Nasal cavity respiratory epithelium epithelial cell of viscerocranial mucosa (primary cell): ENCODE measurements at places on chromosomes 12 and 14. TPM values are rescaled to one million over a fixed set of nuclear protein-coding genes. Genes with fewer than 3 reads are reported as not detected.

The TMEM253 gene
- under 0.01 and 0.28 TPM in 2 replicates for total RNA-seq

The CNTN1 gene
- 0.21 and 1.0 TPM in 2 replicates for total RNA-seq

The TCL1B gene
- total RNA-seq = not detected in 2 replicates

The TSPAN19 gene
- total RNA-seq = not detected in 2 replicates

The CCDC197 gene
- total RNA-seq = not detected in 2 replicates

The PTGER2 gene
- total RNA-seq = 0.14 TPM in 1 of 2 replicates, not detected in the other

The EIF2S3B gene
- 0.68 and 7.4 TPM in 2 replicates for total RNA-seq

The NANOG gene
- total RNA-seq = under 0.01 TPM in 1 of 2 replicates, not detected in the other

The CFAP251 gene
- total RNA-seq = 18.1 and 28.0 TPM in 2 replicates

The FAM234B gene
- 3.4 and 11.0 TPM in 2 replicates for total RNA-seq

The KRT74 gene
- 0.36 TPM in 1 of 2 replicates, not detected in the other for total RNA-seq

The CACNA2D4 gene
- total RNA-seq = under 0.01 and 0.07 TPM in 2 replicates

The IFNG gene
- total RNA-seq = not detected in 2 replicates

The CCDC177 gene
- total RNA-seq = not detected in 2 replicates

The DNAH10 gene
- total RNA-seq = under 0.01 and 0.07 TPM in 2 replicates

The TAS2R43 gene
- total RNA-seq = 0.34 TPM in 1 of 2 replicates, not detected in the other

The NUAK1 gene
- 4.8 and 20.5 TPM in 2 replicates for total RNA-seq

The ANP32D gene
- total RNA-seq = not detected in 2 replicates

The TMEM63C gene
- total RNA-seq = 1.4 and 7.9 TPM in 2 replicates

The NFKBIA gene
- 69.4 and 137 TPM in 2 replicates for total RNA-seq

The PGF gene
- 41.9 and 45.8 TPM in 2 replicates for total RNA-seq

The MMP19 gene
- total RNA-seq = under 0.01 and 0.28 TPM in 2 replicates

The PARPBP gene
- total RNA-seq = 1.4 and 1.7 TPM in 2 replicates

The YAF2 gene
- 12.0 and 18.6 TPM in 2 replicates for total RNA-seq
